ENCODE measurements at places on chromosomes 5 and 9.

DNA sequence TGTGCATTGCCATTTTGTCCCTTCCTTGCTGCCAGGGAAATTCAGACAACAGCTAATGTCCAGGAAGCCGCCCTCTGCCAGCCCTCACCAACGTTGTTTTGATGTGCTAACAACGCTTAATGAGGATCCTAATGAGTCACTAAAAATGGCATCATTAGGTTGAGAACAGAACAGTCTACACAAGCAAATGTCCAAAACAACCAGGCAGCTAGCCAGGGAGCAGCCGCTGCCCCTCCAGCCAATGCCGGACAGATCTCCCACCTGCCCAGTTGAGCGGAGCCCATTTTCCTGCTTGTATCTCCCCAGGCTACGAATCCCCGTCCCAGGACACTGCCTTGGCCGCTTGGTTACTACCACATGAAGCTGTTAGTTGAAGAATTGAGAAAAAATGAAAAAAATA, 40.4 kb upstream of the UNC5A start:
- DNase-seq: no peak

- DNase-seq: no peak
These were observed 476.0 kb downstream of the SPATA31A7 start for GRCh38 chr9:61665829-61666228.

GRCh38 chr5:154713615-154714125, 41.5 kb upstream of the LARP1 start:
- no peak for DNase-seq

DNA sequence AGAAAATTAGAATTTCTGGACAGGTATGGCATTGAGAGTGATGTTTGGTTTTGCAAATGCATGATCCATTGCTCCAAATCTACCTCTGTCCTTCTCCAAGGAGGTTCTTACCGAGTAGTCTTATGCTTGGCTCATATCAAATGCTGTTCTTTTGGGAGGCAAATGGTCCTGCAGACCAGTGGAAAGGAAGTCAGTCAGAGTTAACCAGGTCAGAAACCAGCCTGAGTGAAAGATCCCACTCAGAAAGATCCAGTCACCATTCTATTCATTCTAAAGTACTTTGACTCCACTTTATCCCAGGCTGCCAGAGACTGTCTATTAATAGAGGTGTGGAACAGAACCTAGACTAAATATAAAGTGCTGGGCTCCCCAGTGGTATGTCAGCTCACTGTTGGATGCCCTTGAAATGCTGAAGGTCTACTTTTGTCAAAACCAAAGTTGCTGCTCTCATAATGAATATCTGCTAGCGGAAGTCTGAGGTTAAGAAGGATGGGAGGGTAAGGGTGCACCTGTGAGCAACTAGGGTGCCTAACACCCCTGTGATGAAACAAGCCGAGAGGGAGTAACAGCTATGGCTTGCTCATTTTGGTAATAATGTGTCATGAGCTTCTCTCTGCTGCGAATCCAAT, 302.2 kb downstream of the ZNF608 start:
- no peak for DNase-seq

- DNase-seq: no peak
These were observed 41.6 kb downstream of the ADAMTS12 start for GRCh38 chr5:33850100-33850594.

DNA sequence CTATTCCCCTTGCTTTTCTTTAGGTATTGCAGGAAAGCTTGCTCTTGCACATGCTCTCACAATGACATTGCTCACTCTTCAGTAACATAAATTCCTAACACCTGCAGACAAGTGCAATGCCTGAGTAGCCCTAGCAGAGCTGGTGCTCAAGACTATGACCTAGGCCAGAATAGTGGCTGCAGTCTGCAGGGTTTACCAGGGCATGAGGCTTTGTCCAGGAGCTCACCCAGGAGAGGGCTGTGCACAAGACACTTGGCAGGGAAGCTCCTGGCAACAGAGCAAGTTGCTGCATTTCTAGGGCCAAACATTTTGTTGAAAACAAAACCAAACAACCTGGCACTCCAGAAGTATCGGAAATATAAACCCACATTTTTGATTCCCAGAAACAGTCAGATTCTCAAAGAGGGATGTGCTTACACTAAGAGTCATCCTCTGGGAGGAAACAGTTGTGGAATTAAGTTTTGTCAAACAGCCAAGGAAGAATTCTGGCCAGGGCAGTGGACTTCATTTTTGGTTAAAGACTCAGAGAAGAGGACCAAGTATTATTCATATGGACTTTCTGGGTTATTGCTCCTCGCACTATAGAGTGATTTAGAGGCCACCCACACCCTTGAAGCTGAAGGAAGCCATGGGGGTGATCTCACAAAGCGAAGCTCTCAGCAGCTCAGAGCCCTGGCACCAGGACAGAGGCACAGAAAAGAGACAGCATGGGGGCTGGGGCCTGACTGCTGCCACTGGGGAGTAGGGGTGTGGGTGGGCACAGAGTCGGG, 44.9 kb downstream of the MACROH2A1 start:
- no peak for DNase-seq

DNA sequence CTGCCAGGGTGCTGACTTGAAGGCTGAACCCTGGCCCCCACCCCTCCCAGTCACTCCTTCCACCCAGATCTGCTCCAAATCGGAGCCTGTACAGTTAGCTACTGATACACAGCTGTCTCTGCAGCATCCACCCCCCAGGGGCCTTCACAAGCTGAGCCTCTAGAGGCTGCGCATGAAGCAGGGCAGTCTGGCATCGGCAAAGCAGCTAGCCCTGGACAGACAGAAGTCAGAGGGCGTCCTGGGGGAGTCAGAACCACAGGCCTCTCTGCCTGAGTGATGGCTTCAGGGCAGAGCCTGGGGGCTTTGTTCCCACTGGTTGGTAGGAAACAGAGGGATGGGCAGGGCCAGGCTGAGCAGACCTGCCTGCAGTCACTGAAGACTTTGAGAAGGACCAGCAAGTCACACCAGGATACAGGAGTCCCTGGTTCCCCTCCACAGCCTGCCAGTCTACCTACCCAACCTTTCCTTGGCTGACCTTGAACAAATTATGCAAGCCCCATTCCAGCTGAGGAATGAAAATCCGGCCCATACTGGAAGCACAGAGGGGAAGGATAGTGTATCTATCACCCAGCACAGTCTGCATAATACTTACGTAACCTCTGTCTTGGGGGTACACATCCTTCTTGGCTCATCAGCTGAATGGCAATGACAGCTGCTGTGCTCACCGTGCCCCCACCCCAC, 8.8 kb downstream of the VDAC1 start:
- no peak for DNase-seq
